ENCODE measurements at places on chromosomes 7 and 10.

GRCh38 chr7:153407291-153408046 is 644.7 kb upstream of the DPP6 start:
- DNase-seq = no peak

- DNase-seq = no peak
Measured at GRCh38 chr10:77689339-77689738, 51.7 kb upstream of the KCNMA1 start.

GRCh38 chr10:126668505-126668904 is 2.0 kb downstream of the C10orf90 start:
- DNase-seq = no peak

DNA sequence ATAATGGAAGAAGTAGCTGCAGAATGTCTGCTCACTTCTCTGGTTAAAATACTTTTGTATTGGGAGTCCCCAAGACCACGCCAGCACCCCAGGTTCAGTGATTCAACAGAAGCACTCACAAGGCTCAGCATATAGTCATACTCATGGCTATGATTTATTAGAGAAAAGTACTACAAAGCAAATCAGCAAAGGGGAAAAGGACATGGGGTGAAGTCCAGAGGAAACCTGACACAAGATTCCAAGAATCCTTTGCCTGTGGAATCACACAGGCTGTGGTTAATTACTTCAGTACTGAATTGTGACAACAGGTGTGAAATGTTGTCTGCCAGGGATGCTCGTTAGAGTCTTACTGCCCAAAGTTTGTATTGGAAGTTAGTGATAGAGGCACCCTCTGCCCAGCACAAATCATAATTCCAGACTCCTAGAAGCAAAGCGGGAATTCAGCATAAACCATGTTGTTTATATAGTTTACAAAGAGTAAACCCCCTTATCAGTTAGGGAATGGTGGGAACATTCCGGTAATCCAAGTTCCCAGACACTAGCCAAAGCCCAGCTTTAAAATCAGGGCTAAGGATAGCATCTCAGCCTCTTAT is 79.4 kb downstream of the HYCC1 start:
- DNase-seq = no peak

DNA sequence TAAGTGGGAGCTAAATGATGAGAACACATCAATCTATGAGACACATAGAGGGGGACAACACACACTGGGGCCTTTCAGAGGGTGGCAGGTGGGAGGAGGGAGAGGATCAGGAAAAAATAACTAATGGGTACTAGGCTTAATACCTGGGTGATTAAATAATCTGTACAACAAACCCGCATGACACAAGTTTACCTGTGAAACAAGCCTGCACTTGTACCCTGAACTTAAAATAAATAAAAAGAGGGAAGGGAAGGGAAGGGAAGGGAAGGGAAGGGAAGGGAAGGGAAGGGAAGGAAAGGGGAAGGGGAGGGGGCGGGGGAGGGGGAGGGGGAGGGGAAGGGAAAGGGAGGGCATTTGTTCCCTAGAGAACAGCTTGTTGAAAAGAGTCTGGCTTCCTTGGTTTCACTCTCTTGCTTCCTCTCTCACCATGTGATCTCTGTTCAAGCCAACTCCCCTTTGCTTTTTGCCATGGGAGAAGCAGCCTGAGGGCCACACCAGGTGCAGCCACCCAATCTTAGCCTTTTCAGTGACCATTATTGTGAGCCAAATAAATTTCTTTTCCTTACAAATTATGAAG is 57.7 kb downstream of the FAM13C start:
- no peak for DNase-seq

- DNase-seq = no peak
Measured at GRCh38 chr10:99520040-99520846, 12.5 kb upstream of the NKX2-3 start.

DNA sequence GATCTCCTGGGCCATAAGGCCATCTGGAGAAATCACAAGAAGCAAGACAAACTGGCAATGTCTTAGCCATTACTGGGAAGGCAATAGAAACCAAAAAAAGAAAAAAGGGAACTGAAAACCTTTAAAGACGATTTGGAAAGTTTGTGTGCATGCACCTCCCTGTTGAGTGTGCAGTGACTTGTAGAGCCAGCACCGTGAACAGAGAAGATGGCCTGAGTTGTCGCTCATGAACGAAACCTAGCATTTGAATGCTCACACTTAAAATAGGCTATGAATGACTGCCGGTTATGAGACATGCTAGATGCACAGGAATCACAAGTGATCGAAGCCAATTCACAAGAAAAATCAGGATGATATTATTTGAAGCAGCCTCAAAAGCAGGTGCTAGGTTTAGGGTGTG is 151.3 kb upstream of the ADO start:
- DNase-seq = no peak

DNA sequence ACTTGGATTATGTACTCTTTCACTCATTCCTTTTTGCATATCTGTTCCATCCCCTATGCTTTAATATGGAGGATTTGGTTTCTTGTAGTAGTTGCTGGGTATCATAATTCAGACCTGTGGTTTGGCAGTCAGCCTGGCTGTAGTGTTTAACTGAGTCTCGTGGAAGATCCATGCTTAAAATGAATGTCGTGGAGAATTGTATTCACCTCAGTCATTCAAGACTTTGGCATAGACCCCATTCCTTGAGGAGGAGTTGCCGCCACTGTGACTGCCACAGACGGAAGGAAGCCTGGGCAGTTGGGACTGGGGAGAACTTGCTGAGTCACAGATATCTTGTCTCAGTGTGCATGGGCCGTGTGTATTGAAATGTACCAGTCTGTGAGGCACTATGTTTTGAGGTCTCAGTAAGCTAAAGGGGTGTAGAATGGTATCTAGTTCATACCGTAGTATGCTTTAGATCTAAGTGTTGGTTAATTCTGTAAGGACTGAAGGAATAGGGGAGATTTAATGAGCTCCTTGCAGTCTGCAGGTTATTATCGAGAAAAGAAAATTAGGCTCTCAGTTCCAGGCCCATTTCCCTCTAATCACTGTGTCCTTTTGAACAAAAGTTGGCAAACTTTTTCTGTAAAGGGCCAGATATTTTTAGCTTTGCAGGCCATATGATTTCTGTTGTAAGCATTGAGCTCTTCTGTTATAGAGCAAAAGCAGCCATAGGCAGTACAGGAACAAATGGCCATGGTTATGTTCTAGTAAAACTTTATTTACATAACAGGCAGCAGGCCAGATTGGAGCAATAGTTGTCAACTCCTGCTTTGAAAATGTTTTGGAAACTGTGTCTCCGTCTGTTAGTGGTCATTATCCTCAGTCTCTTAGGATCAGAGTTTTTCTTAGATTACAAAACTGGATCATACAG is 76.8 kb downstream of the TPST1 start:
- no peak for DNase-seq

DNA sequence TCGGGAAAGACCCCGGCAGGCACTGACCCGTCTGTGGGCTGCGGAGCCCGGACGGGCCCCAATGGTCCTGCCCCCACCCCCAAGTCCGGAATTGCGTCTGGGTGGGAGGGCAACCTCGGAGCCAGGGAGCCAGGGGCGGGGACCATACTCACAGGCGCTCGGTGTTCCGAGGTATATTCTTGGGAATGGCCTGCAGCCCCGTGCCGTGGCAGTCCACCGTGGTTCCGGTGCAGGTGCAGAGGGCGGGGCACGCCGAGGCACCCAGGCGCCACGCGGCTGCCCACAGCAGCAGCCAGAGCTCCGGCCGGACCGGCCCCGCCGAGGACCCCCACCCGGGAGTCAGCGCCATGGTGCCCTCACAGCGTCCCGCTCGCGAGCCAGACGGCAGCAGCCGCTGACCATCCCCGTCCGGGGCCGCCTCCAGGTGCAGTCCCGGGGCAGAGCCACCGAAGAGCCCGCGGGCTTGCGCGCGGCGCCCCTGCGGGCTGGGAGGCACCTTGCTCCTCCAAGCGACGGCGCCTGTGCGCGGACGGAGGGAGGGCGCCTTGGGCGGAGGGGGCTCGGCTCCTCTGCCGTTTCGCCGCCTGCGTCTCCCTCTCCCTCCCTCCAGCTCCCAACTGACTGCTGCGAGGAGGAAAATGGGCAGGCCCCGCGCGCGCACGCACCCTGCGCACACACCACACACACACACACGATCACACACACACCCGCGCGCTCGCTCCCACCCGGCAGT is at the start of gene SLIT1:
SLIT1 (minus strand) TSS at position 634 of the 733 bp plus-strand sequence; CDS start at position 349, 285 bp downstream.
- no peak for DNase-seq

DNA sequence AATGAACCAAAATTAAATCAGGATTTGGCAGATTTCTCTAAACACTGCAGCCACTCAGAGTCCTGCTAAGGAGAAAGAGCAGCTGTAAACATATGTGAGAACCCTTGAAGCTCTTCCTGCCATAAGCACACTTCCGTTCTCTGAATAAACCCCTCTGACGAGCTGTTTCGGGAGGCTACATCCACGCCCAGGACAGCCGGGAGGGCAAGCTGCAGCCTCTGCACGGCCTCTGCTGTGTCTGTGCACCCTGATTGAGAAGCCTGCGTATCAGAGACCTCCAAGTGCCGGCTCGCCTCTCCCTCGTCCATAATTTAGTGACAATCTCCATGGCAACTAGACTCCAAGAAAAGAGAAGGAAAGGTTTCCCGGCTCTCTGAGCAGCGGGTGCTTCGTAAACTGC is 114.4 kb downstream of the PTPRN2 start:
- DNase-seq = no peak

Data from activated CD8-positive, alpha-beta memory T cell treated with anti-CD3 and anti-CD28 coated beads for 48 hours (primary cell).